GM06990 (cell line): ENCODE measurements at places on chromosomes 3 and 15.

- no peak for DNase-seq
Observed at GRCh38 chr3:44117239-44117638, 124.4 kb upstream of the TOPAZ1 start.

GRCh38 chr15:68637767-68638404 is 59.1 kb downstream of the CORO2B start:
- no peak for DNase-seq

- DNase-seq: peak; percentile 63
Observed at GRCh38 chr3:112247900-112248299, 46.1 kb downstream of the SLC9C1 start.

- no peak for DNase-seq
Observed at GRCh38 chr3:140093742-140094141, 158.8 kb downstream of the CLSTN2 start.

GRCh38 chr15:70562906-70563305 is 200.5 kb downstream of the UACA start:
- no peak for DNase-seq

DNA sequence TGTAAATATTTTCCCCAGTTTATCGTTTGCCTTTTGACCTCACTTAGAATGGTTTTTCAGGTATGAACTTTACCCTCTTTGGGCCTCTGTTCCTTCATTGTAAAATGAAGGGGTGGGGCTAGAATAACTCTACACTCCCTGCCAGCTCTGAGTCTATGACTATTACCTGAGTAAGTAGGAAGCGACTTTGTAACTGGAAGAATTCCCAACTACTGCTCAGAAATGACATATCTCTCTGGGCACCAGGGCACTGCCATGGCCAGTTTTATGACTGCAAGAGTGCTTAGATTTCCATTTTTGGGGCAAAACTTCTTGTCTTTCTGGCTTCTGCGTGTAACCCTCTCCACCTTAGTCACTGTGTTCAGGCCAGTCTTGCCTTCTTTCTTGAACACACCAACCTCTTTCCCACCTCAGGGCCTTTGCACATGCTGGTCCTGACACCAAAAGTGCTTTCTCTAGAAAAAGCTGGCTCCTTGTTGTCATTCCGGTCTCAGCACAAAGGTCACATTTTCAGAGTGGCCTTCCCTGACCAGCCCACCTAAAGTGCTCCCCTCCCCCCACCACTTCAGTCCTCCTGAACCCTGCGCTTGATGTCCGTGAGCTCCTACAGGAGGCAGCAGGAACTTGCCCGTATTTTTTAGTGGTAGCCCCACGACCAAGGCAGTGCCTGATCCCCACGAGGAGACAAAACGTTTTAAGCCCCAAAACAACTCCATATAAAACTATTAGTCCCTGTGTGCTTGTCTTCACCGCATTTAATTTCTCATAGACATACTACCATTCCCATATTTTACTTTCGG is 25.6 kb downstream of the CDCP1 start:
- no peak for DNase-seq

- DNase-seq: no peak
Observed at GRCh38 chr3:152177757-152178156, 91.0 kb upstream of the MBNL1 start.

GRCh38 chr15:81478354-81478753 is 104.3 kb upstream of the TMC3 start:
- DNase-seq: no peak

GRCh38 chr3:123397921-123398785 is 50.7 kb downstream of the ADCY5 start:
- no peak for DNase-seq

GRCh38 chr15:73120269-73120668 is 68.0 kb downstream of the NEO1 start:
- DNase-seq: no peak

GRCh38 chr15:35013370-35013769 is 25.3 kb upstream of the ZNF770 start:
- no peak for DNase-seq

DNA sequence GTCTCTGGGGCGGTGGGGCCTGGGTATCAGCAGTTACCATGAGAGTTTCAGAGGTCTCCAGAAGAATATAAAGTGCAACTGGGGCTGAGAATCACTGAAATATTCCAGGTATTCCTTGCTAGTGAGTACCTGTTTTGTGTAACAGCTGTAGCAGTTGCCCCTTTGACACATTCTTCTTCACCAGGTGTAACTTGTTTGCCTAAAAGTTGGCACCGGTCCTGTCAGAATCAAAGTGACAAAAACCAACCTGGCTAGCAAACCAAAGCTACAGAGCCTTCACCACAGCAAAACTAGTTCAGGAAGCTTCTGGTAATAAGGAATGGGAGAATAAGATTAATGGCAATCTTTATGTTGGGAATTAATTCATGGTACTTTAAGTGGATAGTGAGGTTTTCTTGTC is 296.0 kb downstream of the NAALADL2 start:
- DNase-seq: no peak

DNA sequence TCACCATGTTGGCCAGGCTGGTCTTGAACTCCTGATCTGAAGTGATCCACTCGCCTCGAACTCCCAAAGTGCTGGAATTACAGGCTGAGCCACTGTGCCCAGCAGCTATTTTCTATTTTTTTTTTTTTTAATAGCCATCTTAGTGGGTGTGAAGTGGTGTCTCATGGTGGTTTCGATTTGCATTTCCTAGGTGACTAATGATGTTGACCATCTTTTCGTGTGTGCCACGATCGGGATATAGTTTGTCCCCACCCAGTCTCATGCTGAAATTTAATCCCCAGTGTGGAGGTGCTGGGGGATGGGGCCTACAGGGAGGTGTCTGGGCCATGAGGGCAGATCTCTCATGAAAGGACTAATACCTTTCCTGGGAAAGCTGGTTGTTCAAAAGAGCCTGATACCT is 41.8 kb upstream of the MUC13 start:
- no peak for DNase-seq

DNA sequence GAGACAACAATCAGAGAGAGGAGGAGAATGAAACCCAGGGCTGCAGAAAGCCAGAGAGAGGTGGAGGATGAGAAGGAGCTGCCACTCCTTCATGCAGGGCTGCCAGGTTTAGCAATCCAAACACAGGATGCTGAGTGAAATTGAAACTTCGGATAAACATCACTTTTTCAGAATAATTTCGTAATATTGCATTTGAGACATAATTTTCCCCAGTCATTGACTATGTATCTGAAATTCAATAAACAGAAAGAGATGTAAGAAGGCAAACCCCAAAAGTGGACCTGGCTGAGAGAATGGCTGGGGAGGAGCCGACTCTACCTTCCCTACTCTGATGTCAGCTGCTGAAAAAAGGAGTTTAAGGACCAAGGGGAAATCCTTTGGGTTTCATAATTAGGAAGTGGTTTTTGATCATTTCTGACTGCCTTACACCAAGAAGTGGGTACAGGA is 33.8 kb downstream of the SLC9A9 start:
- no peak for DNase-seq

DNA sequence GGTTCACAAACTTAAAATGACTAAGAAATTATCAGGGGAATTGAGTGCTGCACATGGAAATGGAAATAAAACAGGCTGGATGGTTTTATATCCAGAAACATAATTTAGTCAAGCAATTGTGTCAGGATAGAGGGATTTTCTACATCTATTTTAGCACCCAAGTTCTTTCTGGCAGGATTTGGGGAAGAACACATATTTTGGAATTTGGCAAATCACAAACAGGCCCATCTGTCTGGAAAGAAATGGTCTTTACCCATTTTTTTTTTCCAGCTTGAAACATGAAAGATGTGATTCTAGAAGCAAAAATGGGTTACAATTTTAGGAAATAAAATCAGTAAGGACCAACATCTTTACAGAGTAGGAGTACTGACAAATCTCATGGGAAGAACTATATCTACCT is 14.4 kb upstream of the UNC13C start:
- DNase-seq: no peak

- DNase-seq: no peak
Observed at GRCh38 chr15:68301301-68301700, 23.8 kb downstream of the FEM1B start.

DNA sequence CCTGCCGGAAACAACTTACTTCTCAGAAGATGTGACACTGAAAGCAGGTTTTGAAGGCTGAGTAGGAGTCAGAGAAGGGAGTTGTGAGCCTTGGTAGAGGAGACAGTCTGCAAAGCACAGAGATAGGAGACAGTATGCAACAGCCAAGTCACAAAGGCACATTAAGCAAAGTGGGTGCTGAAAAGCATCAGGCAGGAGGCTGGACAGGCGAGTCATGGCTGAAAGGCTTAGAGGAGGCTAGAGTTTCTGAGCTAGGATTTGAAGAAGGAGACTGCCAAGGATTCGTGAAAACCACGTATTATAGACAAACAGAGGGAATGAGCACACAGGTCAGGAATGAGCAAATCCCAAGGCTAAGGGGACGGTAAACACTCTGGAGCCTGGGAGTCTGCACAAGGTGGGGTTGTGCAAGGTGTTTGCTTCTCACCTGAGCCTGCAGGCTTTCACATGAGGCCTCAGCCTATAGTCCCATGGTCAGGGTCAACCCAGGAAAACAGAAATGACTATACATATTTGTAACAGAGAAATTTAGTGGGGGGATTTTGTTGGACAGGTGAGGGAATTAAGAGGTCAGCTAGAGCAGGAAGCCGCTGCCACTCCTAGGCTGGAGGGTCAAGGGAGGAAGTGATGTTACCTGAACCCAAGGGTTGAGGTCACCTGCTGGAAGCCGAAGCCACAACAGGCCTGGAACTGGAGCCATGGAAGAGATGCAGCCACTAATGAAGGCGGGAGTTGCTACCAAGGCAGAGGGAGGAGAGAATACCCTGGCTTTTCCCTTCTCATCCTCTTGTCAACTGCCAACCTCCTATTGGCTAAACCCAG is 23.1 kb upstream of the TRIM71 start:
- no peak for DNase-seq

DNA sequence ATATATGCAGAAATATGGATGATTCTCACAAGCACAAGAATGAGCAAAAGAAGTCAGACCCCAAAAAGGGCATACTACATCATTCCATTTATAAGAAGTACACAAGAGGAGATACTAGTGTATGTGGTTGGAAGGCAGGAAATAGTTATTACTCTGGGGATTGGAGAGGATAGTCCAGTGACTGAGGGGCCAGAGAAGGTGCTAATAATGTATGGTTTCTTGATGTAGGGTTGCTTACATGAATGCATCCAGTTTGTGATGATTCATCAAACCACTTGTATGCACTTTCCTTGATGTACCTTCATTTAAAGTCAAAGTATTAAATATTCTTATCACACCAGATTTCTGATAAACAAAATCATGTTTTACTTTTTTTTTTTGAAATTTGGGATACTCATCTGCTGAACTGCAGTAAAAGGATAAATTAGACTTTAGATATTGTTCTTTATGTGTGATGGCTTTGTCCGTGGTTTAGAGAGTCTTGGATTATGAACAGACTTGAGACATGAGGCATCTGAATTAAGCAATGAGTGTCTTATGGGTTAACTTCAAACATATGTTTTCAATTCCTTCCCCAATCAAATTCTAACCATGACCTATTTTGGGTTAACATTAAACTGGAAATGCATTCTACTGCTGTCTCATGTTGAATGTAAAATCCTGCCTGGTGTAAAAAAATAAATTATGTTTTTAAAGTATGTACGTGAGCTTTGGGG is 171.2 kb downstream of the SEMA6D start:
- no peak for DNase-seq

DNA sequence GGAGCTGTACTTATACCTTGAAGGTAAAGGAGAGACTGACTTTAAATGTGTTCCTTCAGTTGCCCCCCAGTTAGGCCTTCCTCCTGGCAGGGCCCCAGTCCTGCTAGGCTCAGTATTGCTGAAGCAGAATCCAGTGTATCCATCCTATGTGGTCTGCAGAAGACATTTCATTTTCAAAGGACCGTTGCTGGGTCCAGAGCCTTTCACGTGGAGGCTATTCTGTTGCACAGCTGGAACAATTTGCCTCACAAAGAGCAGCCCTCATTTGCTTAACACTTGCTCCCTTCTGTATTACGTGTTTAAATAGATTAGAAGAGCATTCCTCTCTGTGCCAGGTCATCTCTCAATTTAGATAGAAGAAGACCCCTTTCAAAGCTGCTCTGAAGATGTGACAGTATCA is 78.9 kb upstream of the CFAP20DC start:
- DNase-seq: no peak

DNA sequence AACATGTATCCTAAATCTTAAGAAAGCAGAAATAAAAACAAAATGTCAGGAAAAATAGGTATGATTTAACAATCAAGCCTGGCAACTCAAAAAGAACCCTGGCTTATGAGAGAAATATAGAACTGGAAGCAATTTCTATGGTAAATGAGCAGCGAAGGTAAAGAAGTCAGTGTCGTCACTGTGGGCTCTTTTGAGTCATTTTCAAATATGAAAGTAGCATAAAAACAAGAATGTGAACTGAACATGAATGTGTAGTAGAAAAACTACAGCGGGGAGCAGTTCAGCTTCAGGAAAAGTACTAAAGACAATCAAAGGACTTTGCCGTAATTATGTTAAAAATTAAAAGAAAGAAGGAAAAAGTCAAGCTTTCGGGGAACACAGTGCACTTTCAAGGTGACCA is 17.5 kb downstream of the LSG1 start:
- peak; percentile 29 for DNase-seq

DNA sequence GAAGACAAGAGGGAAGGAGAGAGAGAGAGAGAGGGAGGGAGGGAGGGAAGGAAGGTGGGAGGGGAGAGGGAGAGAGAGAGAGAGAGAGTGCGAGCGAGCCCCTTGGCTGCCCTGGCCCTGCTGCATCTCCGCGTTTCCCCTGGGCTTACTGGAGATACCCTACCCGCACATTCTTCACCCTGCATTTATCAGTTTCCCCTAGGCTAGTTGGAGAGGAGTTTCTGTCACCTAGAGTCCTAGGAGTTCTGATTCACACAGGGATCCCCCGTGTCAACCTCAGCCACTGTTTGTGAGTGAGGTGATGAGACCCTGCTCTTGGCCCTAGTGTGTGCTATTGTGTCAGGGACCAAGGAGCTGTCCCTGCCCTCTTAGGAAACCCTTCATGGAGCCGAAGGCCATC is 18.7 kb downstream of the BHLHE40 start:
- DNase-seq: no peak

DNA sequence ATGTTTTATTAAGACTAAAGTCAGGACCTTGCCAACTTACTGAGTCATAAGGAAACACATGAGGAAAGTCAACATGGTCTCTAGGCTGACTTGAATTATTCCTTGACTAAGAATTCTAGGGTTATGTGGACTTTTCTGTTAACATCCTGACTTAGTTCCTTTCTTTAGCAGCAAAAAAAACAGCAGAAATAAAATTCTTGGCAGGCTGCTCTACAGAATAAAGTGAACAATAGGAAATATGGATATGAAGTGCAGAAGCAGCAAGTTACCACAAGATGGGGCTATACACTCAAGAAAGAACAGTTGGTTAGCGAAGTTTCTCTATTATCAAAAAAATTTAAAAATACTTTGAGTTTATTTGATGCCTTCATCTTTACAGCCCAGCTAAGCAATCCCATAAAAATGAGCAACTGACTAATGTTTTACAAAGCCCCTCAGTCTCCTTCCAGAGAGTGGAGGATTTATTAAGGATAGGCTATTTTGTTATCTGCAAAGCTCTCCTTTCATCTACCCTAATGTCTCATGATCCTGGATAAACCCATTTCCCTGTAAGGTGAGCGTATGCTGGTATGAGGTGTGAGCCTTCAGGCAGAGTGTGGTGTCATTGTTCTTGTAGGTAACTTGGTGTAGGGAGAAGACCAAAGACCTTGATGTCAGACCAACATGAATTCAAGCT is 23.1 kb upstream of the MCCC1 start:
- no peak for DNase-seq

GRCh38 chr15:27844018-27844666 is 255.0 kb downstream of the OCA2 start:
- no peak for DNase-seq
